ENCODE measurements at places on chromosomes 6 and 20.

DNA sequence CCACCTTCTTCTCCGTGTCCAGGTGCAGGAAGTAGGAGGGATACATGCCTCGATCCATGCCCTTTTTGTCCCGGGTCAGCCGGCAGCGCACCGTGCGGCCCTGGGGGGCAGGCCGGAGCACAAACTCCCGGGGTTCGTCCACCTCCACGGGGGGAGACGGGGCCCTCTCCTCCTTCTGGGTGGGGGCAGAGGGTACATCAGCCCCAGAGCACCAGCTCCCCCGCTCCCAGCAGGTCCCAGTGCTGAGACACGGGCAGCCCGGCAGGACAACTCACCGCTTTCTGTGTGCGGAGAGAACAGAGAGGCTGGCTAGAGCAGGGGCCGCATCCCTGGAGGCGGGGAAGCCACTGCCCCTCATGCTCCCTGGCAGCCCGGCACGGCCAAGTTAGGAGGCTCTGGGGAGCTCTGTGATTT is 6.7 kb downstream of the TULP1 start:
- DNase-seq = no peak

- DNase-seq = no peak
These were observed 402.1 kb downstream of the EPHA7 start for GRCh38 chr6:93017213-93017612.

DNA sequence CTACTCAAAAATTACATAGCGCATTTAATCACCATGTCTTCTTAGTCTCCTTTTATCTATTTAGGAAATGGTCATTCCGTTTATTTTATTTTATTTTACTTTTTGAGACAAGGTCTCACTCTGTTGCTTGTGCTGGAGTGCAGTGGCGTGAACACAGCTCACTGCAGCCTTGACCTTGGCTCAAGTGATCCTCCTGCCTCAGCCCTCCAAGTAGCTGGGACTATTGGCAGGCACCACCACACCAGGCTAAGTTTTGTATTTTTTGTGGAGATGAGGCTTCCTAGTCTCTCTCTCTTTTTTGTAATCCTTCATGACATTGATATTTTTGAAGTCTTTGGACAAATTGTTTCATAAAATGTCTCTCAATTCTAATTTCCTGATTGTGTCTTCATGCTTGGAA is 4.7 kb upstream of the MYLK4 start:
- DNase-seq = no peak

GRCh38 chr6:27650620-27651370 is 177.9 kb upstream of the ZNF184 start:
- DNase-seq = no peak

- no peak for DNase-seq
These were observed 142.9 kb downstream of the RNASET2 start for GRCh38 chr6:166813461-166813860.

DNA sequence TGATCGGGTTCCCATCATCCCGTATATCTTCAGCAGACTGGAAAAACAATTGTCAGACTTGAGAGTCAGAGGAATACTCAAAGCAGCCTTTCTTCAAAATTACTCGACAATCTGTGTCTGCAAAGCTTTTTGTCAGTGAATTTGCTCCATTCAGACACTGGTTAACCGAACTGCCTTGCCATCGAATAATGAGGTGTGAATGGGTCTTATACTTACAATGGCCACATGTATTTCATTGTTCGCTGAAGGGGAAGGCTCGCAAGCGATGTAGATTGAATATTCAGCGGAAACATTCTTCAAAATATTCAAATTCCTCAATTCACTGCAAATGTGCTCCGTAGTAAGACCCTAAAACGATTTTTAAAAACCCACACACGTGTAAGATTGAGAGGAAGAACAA is 32.9 kb downstream of the JAG1 start:
- DNase-seq = no peak

DNA sequence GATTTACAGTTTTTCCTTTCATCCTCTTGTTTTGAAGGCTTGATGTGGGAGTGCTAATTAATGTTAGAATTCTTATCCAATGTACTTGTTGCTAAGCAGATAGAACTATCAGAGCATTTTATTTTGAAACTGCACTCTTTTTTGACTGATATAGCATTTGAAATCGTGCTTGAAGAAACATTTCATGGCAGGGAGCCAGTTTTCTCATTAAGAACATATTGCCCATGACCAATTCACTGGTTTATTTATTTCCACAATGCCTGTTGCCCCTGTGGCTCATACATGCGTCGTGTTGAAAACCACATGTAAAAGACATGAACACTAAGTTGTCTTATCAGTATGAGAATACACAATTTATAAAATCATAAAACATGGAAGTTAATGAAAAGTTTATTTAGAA is 479.7 kb upstream of the FLRT3 start:
- DNase-seq = no peak

- no peak for DNase-seq
These were observed 38.9 kb downstream of the TP53INP2 start for GRCh38 chr20:34743039-34743438.

GRCh38 chr6:130043344-130043743 is 25.0 kb downstream of the L3MBTL3 start:
- no peak for DNase-seq

DNA sequence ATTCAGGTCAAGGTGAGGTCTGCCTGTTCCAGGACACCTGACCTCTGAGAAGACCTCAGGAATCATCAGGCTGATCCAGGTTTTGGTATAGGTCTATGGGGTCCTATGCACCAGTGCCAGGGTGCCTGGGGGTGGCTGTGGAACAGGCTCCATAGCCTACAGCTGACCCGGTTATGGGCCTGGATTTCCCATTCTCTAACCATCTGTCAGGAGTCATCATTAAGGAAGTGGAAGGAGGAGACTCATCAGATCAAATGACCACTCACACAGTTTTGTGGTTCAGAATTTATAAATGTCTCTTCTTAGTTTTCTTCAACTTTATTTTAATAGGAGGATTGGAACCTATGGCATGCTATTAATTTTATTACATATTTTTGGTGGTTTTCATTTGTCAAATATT is 14.8 kb downstream of the PLA2G7 start:
- DNase-seq = no peak

GRCh38 chr6:54244430-54244829 is 63.8 kb upstream of the TINAG start:
- DNase-seq = no peak

DNA sequence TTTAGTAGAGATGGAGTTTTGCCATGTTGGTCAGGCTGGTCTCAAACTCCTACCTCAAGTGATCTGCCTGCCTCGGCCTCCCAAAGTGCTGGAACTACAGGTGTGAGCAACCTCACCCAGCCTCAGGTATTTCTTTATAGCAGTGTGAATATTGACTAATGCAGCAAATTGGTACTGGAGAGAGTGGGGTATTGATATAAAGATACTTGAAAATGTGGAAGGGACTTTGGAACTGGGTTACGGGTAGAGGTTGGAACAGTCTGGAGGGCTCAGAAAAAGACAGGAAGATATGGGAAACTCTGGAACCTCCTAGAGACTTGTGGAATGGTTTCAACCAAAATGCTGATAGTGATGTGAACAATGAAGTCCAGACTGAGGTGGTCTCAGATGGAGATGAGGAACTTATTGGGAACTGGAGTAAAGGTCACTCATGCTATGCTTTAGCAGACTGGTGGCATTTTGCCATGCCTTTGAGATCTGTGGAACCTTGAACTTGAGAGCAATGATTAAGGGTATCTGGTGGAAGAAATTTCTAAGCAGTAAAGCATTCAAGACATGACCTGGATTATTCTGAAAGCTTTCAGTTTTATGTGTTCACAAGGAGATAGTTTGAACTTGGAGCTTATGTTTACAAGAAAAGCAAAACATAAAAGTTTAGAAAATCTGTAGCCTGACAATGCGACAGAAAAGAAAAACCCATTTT is 127.2 kb downstream of the DTNBP1 start:
- no peak for DNase-seq

- DNase-seq = no peak
These were observed 229.0 kb downstream of the ZMYND8 start for GRCh38 chr20:47127546-47127945.

- no peak for DNase-seq
These were observed 199.7 kb upstream of the SIM1 start for GRCh38 chr6:100664274-100665040.

DNA sequence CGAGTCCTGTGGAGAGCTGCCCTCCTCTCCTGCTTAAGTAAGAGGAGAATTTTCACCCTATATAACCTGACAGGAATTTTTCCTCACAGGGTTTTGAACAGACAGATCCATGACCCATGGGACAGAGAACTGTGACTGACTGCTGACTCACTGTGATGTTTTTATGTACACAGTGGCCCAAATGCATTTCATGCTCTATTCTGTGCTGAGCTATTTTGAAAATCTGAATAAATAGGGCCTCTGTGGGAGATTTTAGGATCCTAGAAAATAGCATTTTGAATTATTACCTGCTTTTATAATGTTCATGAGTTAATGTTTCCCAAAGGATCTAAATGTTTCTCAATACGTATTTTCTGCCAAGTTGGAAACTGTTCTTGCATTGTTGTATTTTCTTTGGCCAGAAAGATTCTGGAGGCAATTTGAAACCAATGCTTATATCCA is 577.4 kb downstream of the HTR1B start:
- DNase-seq = no peak

DNA sequence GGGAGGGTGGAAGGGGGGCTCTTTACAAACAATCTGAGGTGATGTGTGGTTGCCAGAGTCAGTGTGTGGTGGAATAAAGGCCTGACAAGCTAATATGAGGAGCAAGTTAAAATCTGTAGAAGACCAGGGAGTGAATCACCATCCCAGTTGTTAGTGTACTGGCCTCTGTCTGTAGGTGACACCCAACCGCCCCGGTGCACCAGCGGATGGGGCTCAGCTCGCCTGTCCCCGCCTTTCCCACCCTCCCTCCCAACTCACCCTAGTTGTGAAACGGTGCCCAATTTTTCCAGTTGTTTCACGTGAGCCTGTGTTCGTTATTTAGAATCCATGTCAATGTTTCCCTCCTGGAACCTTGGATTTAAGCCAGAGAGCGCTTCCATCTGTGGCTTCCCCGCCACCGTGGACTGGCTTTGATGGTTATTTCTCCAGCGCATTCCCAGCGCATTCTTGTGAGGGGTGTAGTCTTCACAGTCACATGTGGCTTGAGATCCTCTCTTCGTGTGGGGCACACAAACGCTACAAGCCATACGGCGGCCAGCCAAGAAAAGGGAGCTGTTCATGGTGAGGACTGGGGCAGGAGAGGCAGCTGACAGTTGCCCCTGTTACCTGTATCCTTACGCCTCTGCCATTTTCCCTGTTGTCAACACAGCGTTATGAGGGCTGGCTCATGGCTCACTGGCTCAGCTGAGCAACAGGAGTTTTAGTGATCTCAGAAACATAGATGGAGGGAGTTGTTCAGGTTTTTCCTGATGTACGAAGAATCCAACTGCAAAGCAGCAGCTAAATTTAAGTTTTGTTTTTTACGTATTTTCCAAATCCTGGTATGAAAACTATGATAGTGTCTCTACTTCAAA is 137.6 kb downstream of the ZDHHC14 start:
- DNase-seq = no peak

DNA sequence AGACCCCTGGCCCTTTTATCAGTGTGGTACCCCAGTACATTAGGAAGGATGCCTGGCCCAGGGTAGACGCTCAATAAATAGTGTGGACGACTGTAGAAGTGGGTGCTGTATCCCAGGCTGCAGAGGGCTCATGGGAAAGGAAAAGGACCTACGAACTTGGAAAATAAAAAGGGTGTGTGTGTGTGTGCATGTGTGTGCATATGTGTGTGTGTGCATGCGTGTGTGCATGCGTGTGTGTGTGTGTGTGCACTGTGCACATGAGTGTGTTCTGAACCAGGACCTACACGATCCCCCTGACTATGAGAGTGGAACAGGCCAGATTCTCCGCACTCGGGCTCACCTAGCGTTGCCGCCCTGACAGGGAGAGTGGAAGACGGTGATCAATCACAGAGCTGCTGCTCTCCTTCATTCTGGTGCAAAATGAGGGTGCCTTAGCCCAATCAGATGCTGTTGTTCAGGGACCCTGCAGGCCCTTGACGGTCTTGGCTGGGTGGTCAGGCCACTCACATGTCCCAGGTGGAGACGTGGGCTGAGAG is 3.5 kb upstream of the UNC93A start:
- DNase-seq = no peak

DNA sequence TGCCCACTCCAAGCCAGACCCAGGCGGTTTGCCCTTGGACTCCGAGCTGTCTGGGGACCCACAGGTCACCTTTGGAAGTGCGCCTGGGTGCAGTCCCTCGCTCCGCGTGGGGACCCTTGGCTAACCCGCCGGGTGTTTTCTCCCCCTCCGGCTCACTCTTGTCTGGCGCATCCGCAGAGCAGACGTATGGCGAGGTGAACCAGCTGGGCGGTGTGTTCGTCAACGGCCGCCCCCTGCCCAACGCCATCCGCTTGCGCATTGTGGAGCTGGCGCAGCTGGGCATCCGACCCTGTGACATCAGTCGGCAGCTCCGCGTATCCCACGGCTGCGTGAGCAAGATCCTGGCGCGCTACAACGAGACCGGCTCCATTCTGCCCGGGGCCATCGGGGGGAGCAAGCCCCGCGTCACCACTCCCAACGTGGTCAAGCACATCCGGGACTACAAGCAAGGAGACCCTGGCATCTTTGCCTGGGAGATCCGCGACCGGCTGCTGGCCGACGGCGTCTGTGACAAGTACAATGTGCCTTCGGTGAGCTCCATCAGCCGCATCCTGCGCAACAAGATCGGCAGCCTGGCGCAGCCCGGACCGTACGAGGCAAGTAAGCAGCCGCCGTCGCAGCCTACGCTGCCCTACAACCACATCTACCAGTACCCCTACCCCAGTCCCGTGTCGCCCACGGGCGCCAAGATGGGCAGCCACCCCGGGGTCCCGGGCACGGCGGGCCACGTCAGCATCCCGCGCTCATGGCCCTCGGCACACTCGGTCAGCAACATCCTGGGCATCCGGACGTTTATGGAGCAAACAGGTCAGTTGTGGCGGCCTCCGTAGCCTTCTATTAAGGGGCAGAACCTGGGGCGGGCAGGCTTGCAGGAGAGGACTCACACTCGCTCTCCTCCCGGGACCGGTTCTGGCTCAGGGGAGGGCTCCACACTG is 1.1 kb downstream of the PAX1 start:
- DNase-seq = no peak

- DNase-seq = no peak
These were observed 64.5 kb downstream of the TRMT11 start for GRCh38 chr6:126050795-126051194.

- no peak for DNase-seq
These were observed 31.0 kb downstream of the E2F3 start for GRCh38 chr6:20432692-20433091.

- no peak for DNase-seq
These were observed 233.8 kb downstream of the SIM1 start for GRCh38 chr6:100230953-100231316.

DNA sequence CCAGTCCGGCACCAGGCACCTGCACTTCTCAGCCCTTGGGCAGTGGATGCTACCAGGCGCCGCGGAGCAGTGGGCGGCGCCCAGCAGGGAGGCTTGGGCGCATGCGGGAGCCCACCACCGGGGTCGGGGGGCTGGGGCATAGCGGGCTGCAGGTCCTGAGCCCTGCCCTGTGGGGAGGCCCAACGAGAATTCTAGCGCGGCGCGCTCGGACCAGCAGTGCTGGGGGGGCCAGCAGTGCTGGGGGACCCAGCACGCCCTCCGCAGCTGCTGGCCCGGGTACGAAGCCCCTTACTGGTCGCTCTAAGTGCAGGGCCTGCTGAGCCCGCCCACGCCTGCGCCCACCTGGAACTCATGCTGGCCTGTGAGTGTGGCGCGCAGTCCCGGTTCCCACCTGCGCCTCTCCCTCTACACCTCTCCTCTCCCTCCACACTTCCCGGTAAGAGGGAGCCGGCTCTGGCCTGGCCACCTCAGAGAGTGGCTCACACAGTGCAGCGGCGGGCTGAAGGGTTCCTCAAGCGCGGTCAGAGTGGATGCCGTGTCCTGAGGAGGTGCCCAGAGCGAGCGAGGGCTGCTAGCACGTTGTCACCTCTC is 28.5 kb upstream of the SERPINB1 start:
- DNase-seq = no peak
